Esophagus muscularis mucosa (tissue), 4 donors: ENCODE measurements at places on chromosomes 6 and 20. TPM values are rescaled to one million over a fixed set of nuclear protein-coding genes. Genes with fewer than 3 reads are reported as not detected.

- no peak for DNase-seq
- no peak overlapping the region for H3K27ac ChIP-seq
- no peak overlapping the region for H3K4me3 ChIP-seq
- peaks cover 25% of the 10 kb centered on the region for H3K36me3 ChIP-seq
- no peaks in the 10 kb centered on the region for H3K27me3 ChIP-seq
Observed at GRCh38 chr6:17511580-17511979, 88.5 kb upstream of the FAM8A1 start.

DNA sequence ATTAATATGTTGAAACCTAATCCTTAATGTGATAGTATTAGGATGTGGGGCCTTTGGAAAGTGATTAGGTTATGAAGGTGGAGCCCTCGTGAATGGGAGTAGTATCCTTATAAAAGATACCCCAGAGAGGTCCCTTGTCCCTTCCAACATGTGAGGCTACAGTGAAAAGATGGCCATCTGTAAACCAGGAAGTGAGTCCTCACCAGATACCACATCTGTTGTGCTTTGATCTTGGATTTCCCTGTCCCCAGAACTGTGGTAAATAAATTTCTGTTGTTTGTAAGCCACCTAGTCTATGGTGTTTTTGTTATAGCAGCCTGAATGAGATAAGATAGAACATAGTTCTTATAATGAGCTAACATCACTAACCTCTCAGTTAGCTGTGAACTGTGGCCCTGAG is 16.6 kb upstream of the CALHM6 start:
- H3K4me3 ChIP-seq: no peak overlapping the region
- H3K36me3 ChIP-seq: no peaks in the 10 kb centered on the region
- peaks cover 12% of the 10 kb centered on the region for H3K4me1 ChIP-seq

Gene HLA-DPB1
- 95.8 TPM for total RNA-seq

DNA sequence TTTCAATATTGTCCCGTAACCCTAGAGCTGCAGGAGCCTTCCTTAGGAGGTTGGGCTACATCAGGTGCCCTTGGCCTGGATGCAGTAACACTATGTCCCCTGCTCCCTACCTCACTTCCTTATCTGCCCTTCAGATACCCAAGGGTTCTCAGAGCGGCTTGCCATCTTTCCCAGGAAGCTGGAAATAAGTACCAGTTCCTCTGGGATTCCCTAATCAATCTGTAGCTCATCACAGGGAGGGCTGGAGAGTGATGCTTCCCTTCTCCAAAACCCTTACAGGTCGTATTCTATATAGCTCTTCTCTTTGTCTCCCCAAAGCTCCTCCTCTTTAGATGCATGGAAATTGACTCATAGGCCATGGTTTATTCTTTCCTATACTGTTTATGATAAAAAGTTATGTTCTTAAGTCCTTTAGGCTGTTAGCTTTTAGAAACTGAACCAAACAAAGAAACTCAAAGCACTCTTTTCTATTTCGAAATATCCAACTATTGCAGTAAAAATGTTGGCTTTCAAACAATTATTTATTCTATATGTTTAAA is 4.2 kb downstream of the MYCT1 start:
- DNase-seq: no peak
- peak overlapping the region; percentile 26 for H3K4me3 ChIP-seq
- peak overlapping the region; percentile 35 for H3K27ac ChIP-seq
- H3K4me1 ChIP-seq: peaks cover 2% of the 10 kb centered on the region
- no peaks in the 10 kb centered on the region for H3K27me3 ChIP-seq
- no peaks in the 10 kb centered on the region for H3K36me3 ChIP-seq

- no peaks in the 10 kb centered on the region for H3K27me3 ChIP-seq
- H3K4me1 ChIP-seq: peaks cover 45% of the 10 kb centered on the region
- no peak for DNase-seq
- H3K4me3 ChIP-seq: peak overlapping the region; percentile 100
- H3K27ac ChIP-seq: peak overlapping the region; percentile 100
- H3K36me3 ChIP-seq: peaks cover 22% of the 10 kb centered on the region
Observed at GRCh38 chr20:45934046-45934585, 367 bp upstream of the PCIF1 start.

DNA sequence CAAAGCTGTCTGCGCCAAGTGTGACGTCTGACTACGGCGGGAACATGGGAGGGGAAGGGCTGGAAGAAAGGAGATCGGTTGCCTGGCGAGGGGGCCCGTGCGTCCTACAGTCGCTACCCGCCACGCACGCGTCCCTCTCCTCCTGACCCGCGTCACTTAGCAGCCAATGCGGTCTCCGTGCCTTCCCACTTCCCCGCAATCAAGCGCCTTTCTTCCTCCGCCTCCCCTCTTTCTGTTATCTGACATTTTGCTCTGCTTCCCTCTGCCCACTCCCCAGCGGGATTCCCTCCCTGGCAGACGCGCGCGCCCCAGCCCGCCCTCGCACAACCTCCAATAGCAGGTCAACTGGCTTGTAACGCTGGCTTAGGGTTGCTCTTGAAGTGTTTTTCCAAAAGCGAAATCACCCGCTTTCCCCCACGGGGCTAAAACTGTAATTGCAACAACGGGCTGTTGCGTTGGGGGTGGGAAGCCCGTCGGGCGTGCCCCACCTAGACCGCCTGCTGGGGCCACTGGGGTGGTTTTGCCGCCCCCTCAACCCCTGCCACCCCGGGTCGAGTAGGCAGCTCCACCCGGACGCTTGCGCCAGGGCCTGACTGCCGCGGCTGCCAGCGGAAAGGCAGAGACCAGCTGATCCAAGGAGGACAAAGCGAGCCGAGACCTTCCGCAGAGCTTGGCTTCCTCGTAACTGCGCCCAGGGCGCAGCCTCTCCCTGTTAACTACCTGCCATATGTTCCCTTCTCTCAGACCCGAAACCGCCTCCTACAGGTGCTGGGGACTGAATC is 6.2 kb upstream of the SOX4 start:
- no peaks in the 10 kb centered on the region for H3K36me3 ChIP-seq
- peaks cover 15% of the 10 kb centered on the region for H3K4me1 ChIP-seq
- peak overlapping the region; percentile 66 for H3K4me3 ChIP-seq
- no peak for DNase-seq
- no peaks in the 10 kb centered on the region for H3K27me3 ChIP-seq

- DNase-seq: no peak
- H3K4me3 ChIP-seq: no peak overlapping the region
- no peaks in the 10 kb centered on the region for H3K36me3 ChIP-seq
- no peaks in the 10 kb centered on the region for H3K4me1 ChIP-seq
Observed at GRCh38 chr20:15081261-15081660, 743.8 kb upstream of the FLRT3 start.

- H3K4me1 ChIP-seq: no peaks in the 10 kb centered on the region
- no peaks in the 10 kb centered on the region for H3K27me3 ChIP-seq
- no peaks in the 10 kb centered on the region for H3K36me3 ChIP-seq
- H3K4me3 ChIP-seq: no peak overlapping the region
- no peak for DNase-seq
Observed at GRCh38 chr20:40778894-40779496, 90.0 kb upstream of the MAFB start.

GRCh38 chr20:157154-157553 is at the start of gene DEFB127:
Gene DEFB127 (plus strand): TSS chr20:157454. CDS start chr20:157545, 91 bp downstream.
- H3K4me1 ChIP-seq: no peaks in the 10 kb centered on the region
- H3K36me3 ChIP-seq: no peaks in the 10 kb centered on the region
- no peak within 1 kb of the TSS for H3K27ac ChIP-seq
- no peak for DNase-seq

DNA sequence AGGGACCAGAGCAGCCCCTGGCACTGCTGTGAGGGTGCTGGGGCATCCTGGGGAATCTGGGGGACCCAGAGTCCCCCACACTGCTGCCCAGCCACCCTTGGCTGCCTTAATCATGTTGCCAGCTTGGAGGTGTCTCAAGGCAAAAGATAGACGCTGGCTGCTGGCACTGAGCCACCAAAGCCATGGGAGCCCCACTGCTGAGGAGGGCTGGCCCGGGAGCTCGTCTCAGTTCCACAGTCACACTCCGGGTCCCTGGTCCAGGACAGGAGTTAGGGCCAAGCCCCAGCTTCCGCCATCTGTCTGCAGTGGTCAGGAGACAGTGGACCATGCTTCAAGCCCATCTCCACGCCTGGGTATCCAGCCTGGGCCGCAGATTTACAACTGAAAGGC is 41.0 kb upstream of the HMGA1 start:
- peaks cover 10% of the 10 kb centered on the region for H3K4me1 ChIP-seq
- no peak overlapping the region for H3K27ac ChIP-seq
- peak overlapping the region; percentile 61 for H3K4me3 ChIP-seq
- DNase-seq: no peak
- H3K36me3 ChIP-seq: no peaks in the 10 kb centered on the region

Gene RNF39
- total RNA-seq: not detected

GRCh38 chr20:47355489-47356219 is 845 bp downstream of the ZMYND8 start:
- peaks cover 100% of the 10 kb centered on the region for H3K4me1 ChIP-seq
- H3K27ac ChIP-seq: peak overlapping the region; percentile 98
- no peaks in the 10 kb centered on the region for H3K27me3 ChIP-seq
- DNase-seq: no peak
- peak overlapping the region; percentile 47 for H3K4me3 ChIP-seq

DNA sequence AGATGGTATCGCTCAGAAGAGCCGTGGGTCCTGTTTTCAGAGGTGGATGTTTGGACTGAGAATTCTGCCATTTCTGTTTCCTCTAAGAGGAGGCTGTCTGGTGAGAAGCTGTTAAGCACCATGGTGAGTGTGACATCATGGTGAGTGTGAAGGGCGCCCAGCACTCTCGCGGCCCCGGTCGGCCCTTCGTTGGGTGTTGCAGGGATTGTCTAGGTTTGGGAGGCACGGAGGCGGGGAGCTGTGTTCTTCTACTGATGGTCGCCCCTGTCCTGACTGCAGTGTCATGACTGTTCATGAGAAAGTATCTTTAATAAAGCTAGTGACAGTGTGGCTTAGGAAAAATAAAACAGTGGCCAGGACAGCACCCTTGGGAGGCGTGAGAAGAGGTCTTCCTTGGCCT is 70.4 kb downstream of the NOL4L start:
- H3K27ac ChIP-seq: no peak overlapping the region
- no peak for DNase-seq
- no peaks in the 10 kb centered on the region for H3K27me3 ChIP-seq
- H3K36me3 ChIP-seq: peaks cover 3% of the 10 kb centered on the region
- peaks cover 24% of the 10 kb centered on the region for H3K4me1 ChIP-seq

- no peak overlapping the region for H3K4me3 ChIP-seq
- H3K27me3 ChIP-seq: no peaks in the 10 kb centered on the region
- H3K27ac ChIP-seq: no peak overlapping the region
- DNase-seq: peak; percentile 55
- no peaks in the 10 kb centered on the region for H3K4me1 ChIP-seq
- no peaks in the 10 kb centered on the region for H3K36me3 ChIP-seq
Observed at GRCh38 chr6:53737746-53738145, 57.1 kb upstream of the LRRC1 start.

DNA sequence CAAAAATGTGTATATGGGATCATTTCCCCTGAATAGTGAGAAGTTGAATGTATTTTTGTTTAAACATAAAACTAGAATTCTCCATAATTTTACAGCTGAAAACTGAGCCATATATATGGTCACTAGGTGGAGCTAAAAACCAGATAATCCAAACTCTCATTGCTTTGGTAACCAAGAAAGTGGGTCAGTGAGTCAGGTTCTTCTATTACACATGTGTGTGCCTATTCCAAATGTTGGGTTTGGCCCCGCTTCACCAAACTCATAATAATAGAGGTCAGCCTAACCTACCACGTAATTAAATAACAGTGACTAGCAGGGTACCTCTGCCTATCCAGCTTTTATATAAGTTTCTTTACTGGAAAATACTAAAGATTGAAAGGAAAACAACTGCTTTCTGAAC is 19.3 kb upstream of the RNGTT start:
- H3K36me3 ChIP-seq: no peaks in the 10 kb centered on the region
- DNase-seq: no peak
- H3K27me3 ChIP-seq: no peaks in the 10 kb centered on the region

Gene OXT
- total RNA-seq: not detected

- DNase-seq: no peak
- no peaks in the 10 kb centered on the region for H3K27me3 ChIP-seq
- H3K4me3 ChIP-seq: no peak overlapping the region
- no peaks in the 10 kb centered on the region for H3K36me3 ChIP-seq
- H3K27ac ChIP-seq: no peak overlapping the region
- H3K4me1 ChIP-seq: peaks cover 24% of the 10 kb centered on the region
Observed at GRCh38 chr20:574297-574942, 30.8 kb upstream of the CSNK2A1 start.
